Glutamatergic neuron (in vitro differentiated cells): ENCODE measurements at places on chromosomes 11 and 22. TPM values are rescaled to one million over a fixed set of nuclear protein-coding genes. Genes with fewer than 3 reads are reported as not detected.

DNA sequence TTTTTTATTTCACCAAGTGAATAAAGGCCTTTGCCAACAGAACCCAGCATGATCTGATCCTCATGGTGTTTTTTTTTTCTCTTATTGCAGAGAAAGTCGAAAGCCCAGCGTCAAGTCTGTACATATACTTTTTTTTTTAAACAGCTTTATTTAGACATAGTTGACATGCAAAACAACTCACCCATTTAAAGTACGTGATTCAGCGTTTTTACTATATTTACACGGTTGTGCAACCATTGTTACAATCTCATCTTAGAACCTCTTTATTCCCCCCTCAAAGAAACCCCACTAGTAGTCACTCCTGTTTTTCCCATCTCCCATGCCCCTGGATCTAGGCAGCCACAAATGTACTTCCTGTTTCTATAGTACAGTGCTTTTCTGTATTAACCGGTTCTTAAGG is 20.6 kb upstream of the AP1B1 start:
- H3K4me3 ChIP-seq: no peak overlapping the region
- H3K27ac ChIP-seq: no peak overlapping the region

DNA sequence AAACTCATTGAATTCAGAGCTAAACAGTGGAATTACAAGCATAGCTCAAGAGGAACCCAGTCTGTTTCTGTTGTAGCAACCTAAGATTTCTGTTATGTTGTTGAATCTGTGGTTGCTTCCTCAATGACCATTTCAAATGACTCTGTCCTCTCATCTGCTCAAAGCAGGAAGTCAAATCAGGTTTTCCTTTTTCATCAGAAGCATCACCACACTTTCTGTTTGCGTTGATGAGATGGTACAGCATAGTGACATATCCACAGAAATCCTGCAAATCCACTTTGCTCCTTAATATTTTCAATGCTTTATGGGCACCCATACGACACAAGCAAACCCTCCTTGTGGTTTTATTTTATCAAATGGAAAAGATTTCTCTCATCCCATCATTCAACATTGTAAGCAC is 12.6 kb upstream of the UCP2 start:
- peaks cover 3% of the 10 kb centered on the region for H3K4me1 ChIP-seq
- peaks cover 2% of the 10 kb centered on the region for H3K27me3 ChIP-seq
- H3K4me3 ChIP-seq: no peak overlapping the region
- no peak overlapping the region for H3K27ac ChIP-seq
- no peaks in the 10 kb centered on the region for H3K36me3 ChIP-seq
- DNase-seq: no peak

DNA sequence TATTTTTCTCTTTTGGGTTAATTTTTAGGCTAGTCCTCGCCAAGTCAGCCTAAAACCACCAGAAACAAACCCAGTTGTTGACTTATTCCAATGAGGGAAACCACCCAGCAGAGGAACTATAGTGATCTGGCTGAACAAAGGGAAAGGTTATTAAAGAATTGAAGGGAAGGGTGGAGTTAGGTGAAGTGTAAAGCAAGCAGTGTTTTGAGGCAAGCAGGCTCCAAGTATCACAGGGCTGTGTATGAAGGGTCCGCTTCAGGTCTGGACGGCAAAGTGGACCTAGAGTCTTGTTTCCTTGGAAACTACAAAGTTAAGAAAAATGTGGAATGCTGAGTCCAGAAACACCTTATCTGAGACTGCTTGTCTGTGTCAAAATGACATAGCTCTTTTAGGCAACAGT is 3.2 kb upstream of the TCN2 start:
- no peak overlapping the region for H3K27ac ChIP-seq
- H3K36me3 ChIP-seq: no peaks in the 10 kb centered on the region
- peaks cover 2% of the 10 kb centered on the region for H3K27me3 ChIP-seq
- no peak overlapping the region for H3K4me3 ChIP-seq

- H3K4me1 ChIP-seq: no peaks in the 10 kb centered on the region
- no peak overlapping the region for H3K4me3 ChIP-seq
Observed at GRCh38 chr22:39273950-39274887, 29.4 kb upstream of the PDGFB start.

DNA sequence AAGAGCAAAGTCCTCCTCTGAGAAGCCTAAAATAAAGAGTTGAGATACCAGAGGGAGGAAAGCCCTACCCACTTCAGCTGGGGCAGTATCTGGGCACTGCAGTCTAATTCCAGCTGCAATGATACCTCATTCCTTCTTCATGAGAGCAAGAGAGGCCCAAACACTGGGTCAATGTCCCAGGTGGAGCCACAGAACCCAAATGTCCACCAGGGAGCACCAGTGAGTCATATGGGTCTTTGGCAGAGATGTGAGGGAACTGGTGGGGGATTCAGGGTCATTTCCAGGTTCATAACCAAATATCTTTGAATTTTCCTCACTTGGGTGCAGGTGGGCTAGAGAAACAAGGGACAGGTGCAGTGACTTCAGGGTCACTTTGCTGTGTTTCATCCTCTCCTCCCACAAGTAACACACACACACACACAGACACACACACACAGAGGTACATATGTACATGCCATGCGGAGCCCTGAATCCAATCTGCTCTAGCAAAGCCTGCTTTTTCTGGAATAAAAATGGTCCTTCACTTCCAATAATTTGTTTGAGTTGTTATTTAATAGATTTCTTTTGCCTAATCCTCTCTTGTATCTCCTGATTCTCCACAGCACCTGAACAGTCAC is 585.4 kb downstream of the SOX6 start:
- no peak overlapping the region for H3K4me3 ChIP-seq
- DNase-seq: peak; percentile 59
- no peak overlapping the region for H3K27ac ChIP-seq
- H3K27me3 ChIP-seq: peaks cover 4% of the 10 kb centered on the region
- peaks cover 12% of the 10 kb centered on the region for H3K4me1 ChIP-seq
- H3K36me3 ChIP-seq: no peaks in the 10 kb centered on the region

DNA sequence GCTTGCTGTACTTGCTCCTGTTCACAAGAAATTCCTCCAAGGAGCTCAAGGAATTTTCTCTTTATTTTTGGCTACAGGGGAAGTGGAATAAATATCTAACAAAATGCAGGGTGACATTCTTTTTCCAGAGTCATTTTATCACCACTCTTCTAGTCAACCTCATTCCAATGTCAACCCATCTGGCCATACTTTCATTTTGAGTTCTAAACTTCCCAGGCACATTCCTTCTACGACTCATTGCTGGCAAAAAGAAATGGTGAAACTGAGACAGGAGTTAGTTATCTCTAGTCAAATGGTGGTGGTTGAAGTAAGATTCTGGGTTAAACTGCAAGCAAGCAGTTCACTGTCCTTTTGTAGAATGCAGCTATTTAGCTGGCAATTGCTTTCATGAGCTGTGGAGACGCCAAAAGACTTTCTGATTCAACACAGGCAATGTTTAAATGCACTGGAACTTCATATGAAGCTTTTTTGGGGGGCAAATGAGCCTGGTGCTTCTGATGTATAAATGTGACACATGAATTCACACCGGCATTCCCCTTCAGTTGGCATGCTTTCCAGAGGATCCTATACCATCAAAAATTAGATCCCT is 304.6 kb downstream of the CADM1 start:
- H3K27me3 ChIP-seq: peaks cover 17% of the 10 kb centered on the region
- peak overlapping the region; percentile 12 for H3K27ac ChIP-seq
- H3K4me3 ChIP-seq: no peak overlapping the region
- peaks cover 32% of the 10 kb centered on the region for H3K4me1 ChIP-seq
- no peak for DNase-seq
- peaks cover 11% of the 10 kb centered on the region for H3K36me3 ChIP-seq

GRCh38 chr11:2924821-2925675 is 4.2 kb downstream of the PHLDA2 start:
- H3K27ac ChIP-seq: no peak overlapping the region
- DNase-seq: no peak
- H3K4me1 ChIP-seq: peaks cover 3% of the 10 kb centered on the region
- H3K4me3 ChIP-seq: no peak overlapping the region
- H3K36me3 ChIP-seq: no peaks in the 10 kb centered on the region

DNA sequence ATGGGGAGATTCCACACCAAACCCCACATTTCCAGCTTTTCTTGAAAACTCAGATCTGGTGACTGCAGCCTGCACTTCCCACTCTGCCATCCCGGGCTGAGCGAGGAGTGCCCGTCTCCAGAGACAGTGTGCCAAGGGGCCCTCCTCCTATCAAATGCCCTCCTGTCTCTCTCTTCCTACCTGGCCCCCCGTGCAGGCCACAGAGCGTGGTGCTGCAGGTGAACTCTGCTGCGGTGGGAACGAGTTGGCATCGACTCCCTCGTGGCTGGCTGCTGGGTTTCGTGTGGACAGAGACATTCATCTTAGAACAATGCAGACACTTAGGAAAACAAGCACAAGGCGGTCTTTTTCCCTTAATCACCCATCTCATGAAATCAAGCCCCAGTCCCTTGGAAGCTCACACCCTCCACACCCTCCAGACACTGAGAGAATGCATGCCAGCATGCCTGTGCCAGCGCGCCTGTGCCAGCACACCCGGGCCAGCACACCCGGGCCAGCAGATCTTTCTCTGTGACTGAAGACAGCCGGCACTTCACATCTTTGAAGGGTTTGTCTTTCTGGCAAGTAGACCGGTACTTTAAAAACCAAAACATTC is 65.0 kb downstream of the PARVB start:
- H3K4me1 ChIP-seq: peaks cover 8% of the 10 kb centered on the region
- no peak for DNase-seq
- no peak overlapping the region for H3K4me3 ChIP-seq
- H3K27ac ChIP-seq: no peak overlapping the region
- H3K36me3 ChIP-seq: peaks cover 5% of the 10 kb centered on the region

DNA sequence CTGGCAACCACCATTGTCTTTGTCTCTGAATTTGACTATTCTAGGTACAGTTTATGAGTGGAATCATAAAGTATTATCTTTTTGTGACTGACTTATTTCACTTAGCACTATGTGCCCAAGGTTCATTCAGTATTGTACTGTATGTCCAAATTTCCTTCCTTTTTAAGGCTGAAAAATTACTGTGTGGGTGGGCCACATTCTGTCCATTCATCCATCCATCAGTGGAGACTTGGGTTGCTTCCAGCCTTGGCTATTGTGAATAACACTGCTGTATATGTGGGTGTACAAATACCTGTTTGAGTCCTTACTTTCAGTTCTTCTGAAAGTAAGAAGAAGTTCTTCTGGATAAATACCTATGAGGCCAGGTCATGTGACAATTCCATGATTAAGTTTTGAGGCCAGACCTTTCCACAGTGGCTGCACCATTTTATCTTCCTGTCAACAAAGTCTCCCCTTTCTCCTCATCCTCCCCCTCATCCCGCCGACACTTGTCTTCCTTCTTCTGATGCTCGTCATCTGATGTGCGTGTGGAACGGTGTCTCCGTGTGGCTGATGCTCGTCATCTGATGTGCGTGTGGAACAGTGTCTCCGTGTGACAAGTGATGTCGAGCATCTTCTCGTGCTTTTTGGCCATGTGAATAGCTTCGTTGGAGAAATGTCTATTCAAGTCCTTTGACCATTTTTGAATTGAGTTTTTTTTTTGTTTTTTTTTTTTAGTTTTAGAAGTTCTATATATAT is 49.5 kb downstream of the SBF1 start:
- DNase-seq: no peak
- H3K27me3 ChIP-seq: peaks cover 2% of the 10 kb centered on the region
- H3K4me3 ChIP-seq: no peak overlapping the region

DNA sequence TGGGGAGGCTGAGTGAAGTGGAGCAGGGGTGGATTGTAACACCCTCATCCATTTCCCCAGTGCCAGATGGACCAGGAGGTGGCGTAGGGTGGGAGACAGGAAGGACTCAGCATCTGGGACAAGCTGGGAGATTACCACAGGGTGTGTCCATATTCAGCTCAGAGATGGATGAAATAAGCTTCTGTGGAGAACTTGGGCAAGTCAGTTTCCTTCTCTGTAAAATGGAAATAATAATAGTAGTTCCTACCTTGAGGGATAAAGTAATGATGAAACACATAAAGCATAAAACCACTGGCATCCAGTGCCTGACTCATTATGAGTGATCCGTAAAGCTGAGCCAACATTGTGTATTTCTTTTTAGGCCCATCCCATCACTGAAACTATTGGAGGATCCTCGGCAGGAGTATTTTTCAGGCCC is 607 bp upstream of the ROBO4 start:
- no peak for DNase-seq
- H3K4me3 ChIP-seq: no peak overlapping the region
- no peaks in the 10 kb centered on the region for H3K36me3 ChIP-seq
- H3K27ac ChIP-seq: no peak overlapping the region

Gene SCN4B
- total RNA-seq: 2.9 TPM

Gene SUSD2
- 123 TPM for total RNA-seq

Gene CCDC116
- 0.71 TPM for total RNA-seq

Gene PHRF1
- total RNA-seq: 41.6 TPM

Gene TRMT2A
- 62.1 TPM for total RNA-seq
